ENCODE measurements at places on chromosomes 2 and 18.

- DNase-seq: no peak
These were observed 61.0 kb upstream of the DTNA start for GRCh38 chr18:34649080-34649479.

GRCh38 chr2:24164416-24164973 is 10.4 kb upstream of the FAM228A start:
- DNase-seq: peak; percentile 59

DNA sequence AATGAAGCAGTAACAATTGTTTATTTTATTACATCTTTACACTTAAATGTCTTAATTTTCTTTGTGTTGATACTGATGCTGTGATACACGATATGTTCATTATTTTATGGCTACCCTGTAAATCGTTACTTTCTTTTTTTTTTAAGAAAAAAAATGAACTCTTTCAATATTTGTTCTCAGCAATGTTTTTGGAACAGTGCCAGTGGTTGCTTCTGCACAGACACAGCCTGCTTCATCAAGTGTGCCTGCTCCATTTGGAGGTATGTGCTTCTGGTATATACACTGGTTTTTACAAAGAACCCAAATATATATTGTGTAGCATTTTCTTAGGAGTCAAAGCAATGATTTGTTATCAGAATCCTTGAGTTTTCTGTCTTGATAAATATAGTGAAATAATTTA is 62.2 kb upstream of the SCYGR2 start:
- DNase-seq: no peak

- peak; percentile 88 for DNase-seq
These were observed 3.2 kb upstream of the SH3RF3 start for GRCh38 chr2:109125593-109126500.
